ENCODE measurements at places on chromosomes 12 and 14. TPM values are rescaled to one million over a fixed set of nuclear protein-coding genes. Genes with fewer than 3 reads are reported as not detected.
A peak's percentile ranks its signal among the peaks of the same experiment; 100 is the strongest.

DNA sequence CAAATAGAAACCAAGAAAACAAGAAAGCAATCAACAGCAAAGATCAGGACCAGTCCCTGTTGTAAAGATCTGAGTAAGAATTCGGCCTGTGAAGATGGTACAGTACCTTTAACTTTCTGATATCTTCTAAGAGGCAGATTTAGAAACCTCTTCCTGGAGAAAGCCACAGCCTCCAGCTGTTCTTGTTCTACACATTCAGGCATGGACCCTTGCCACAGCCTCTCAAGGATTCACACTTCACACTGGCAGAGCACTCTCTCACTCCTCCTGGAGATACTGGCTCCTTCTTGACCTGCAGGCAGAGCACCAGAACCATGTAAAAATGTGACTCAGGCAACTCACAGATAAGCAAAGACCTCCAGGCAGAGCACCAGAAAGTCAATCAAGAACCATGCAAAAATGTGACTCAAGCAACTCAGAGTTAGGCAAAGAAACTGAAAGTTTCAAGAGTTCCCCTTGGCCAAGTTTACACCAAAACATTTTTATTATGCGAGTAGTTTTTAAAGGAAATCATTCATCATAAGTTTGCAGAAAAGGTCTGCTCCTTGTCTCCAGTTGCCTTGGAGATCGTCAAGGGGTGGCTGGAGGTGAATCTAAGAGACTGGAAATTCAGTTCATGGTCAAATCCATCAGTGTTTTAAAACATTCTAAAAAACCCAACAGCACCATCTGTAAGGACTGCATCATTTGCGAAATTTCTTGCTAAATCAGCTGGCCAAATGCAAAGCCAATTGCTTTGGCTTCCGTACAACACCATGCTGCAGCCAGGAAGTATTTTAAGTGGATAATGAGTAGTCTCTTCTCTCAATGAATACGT, 119.3 kb upstream of the MDM1 start:
- no peak for DNase-seq

GRCh38 chr12:106415134-106415533, 57.6 kb downstream of the POLR3B start:
- peak; percentile 20 for DNase-seq

- peak; percentile 65 for DNase-seq
Observed at GRCh38 chr12:65533177-65533883, 254.8 kb downstream of the MSRB3 start.

DNA sequence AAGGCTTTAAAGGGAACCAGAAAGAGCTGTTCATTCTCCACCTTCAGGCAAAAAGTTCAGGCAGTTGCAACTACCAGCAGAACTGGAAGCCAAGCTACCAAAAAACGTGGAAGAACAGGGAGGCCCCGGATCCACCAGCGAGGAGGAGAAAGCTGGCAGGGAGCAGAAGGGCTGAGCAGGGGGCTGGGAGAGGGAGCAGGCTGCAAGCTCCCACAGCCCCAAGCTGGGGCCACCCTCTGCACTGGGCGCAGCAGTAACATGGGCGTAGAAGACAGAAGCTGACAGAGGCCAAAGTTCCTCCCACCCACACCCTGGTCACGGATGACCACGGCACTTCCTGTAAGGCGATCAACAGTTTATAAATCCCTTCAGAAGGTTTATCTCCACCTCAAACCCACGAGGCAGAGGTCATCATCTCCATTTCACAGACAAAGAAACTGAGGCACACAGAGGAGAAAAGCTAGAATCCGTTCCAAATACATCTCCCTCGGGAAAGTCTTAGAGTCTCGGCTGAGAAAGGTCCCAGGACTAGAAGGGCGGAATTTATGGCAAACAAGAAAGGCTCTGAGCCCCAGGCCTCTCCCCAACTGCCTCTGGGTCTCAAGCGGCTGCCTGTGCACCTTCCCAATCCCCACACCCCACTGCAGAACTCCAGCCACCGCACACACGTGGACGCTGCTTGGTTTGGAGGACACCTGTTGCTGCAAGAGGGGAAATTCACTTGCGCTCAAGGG, 1.8 kb downstream of the CCDC85C start:
- DNase-seq = peak; percentile 19

- no peak for DNase-seq
Observed at GRCh38 chr12:67919406-67919805, 69.8 kb upstream of the IFNG-AS1 start.

Gene RHOJ
- total RNA-seq = not detected

Gene FOXA1
- total RNA-seq = not detected

Gene SLC48A1
- total RNA-seq = 151 TPM

Gene USP44
- total RNA-seq = not detected

Gene EML5
- total RNA-seq = 1.3 TPM

Gene SALL2
- total RNA-seq = 5.0 TPM

Gene KLRD1
- total RNA-seq = not detected

All from Caki2 (cell line).